Small intestine (tissue), 16 donors: ENCODE measurements at places on chromosomes 7 and 10.

DNA sequence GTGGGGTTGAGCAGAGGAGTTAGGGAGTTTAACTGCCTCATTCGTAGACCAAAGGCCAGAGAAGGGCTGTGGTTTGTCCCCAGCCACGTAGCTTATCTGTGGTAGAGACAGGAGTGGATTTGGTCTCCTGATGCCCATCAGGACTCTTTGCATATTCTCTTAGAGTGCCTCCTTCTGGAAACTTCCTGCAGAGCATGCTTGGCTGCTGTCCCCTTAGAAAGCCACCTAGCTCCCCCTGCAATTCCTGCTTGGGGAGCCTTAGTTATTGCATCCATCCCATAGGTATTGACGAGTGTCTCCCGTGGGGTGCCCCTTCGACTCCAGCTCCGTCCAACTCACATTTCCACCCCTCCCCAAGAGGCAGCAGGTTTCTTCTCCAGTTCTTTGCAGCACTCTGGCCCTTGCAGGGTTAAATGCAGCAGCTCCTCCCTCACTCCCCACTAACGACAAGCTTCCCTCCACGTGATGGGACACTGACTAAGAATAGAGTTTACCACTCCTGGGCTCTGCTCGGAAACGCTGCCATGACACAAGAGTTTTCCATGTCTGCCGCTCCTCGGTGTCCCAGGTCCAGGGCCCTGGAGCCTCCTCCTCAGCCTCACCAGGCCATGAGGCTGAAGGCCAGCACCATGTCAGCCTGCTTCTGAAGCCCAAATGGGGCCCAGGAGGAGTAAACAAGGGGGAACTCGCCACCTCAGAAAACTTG lies 147.8 kb upstream of the UNC5B start:
- no peaks in the 10 kb centered on the region for H3K4me1 ChIP-seq
- H3K4me3 ChIP-seq: no peak overlapping the region
- no peak overlapping the region for H3K27ac ChIP-seq
- DNase-seq: no peak

DNA sequence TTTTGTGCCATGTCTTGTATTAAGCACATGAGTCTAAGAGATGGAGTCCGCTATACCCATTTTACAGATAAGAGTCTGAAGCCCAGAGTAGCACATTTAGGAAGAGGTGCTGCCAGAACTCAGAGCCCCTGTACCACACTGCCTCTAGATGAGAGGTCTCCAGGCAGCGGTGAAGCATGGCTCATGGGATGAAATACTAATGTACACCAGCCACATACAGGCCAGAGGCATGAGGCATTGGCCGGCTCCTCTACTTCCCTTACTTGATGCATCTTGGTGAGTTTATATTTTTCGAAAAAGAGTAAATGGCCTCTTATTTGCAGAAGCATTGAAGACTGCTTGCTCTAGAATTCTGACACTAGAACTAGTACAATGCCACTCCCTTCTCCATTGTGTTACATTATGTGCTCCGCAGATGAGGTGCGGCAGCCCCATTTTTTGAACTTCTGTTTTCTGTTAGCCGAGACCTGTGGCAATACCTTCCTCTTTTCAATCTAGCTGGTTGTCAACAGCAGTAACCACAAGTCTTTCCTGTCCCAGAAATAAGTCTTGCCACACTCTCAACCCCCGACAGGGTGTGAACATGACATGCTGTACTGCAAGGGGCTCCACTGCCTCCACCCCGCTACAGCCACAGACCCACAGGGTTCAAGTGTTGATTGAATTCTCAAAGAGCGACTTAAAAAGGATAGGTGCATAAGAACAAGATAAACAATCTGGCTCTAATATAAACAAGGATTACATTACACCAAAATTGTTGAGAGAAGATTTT lies 145.3 kb downstream of the CELF2 start:
- H3K27ac ChIP-seq: peak overlapping the region; percentile 96
- H3K4me1 ChIP-seq: peaks cover 8% of the 10 kb centered on the region
- no peak overlapping the region for H3K4me3 ChIP-seq
- H3K27me3 ChIP-seq: peaks cover 49% of the 10 kb centered on the region
- no peaks in the 10 kb centered on the region for H3K36me3 ChIP-seq

GRCh38 chr10:25015828-25016375 lies at the start of gene ENKUR:
ENKUR (minus strand) TSS chr10:25016158; CDS start chr10:25015936, 222 bp downstream.
- no peaks in the 10 kb centered on the region for H3K27me3 ChIP-seq
- H3K27ac ChIP-seq: peak within 1 kb of the TSS; percentile 97
- peak; percentile 92 for DNase-seq
- H3K36me3 ChIP-seq: no peaks in the 10 kb centered on the region

- no peak overlapping the region for H3K4me3 ChIP-seq
- H3K4me1 ChIP-seq: no peaks in the 10 kb centered on the region
- H3K27ac ChIP-seq: no peak overlapping the region
- no peak for DNase-seq
These were observed 16.0 kb upstream of the LRRC61 start for GRCh38 chr7:150307129-150307528.

- no peak for DNase-seq
- no peak overlapping the region for H3K4me3 ChIP-seq
- H3K27ac ChIP-seq: no peak overlapping the region
- H3K36me3 ChIP-seq: no peaks in the 10 kb centered on the region
These were observed 206.5 kb downstream of the SORCS1 start for GRCh38 chr10:106957823-106958588.

- no peaks in the 10 kb centered on the region for H3K36me3 ChIP-seq
- H3K4me1 ChIP-seq: no peaks in the 10 kb centered on the region
- no peaks in the 10 kb centered on the region for H3K27me3 ChIP-seq
- DNase-seq: no peak
These were observed 376.6 kb downstream of the SORCS3 start for GRCh38 chr10:105017691-105018090.

- H3K27ac ChIP-seq: no peak overlapping the region
- H3K27me3 ChIP-seq: no peaks in the 10 kb centered on the region
- no peaks in the 10 kb centered on the region for H3K36me3 ChIP-seq
- no peaks in the 10 kb centered on the region for H3K4me1 ChIP-seq
- DNase-seq: no peak
- no peak overlapping the region for H3K4me3 ChIP-seq
These were observed 55.6 kb downstream of the SLC16A9 start for GRCh38 chr10:59654007-59654406.

DNA sequence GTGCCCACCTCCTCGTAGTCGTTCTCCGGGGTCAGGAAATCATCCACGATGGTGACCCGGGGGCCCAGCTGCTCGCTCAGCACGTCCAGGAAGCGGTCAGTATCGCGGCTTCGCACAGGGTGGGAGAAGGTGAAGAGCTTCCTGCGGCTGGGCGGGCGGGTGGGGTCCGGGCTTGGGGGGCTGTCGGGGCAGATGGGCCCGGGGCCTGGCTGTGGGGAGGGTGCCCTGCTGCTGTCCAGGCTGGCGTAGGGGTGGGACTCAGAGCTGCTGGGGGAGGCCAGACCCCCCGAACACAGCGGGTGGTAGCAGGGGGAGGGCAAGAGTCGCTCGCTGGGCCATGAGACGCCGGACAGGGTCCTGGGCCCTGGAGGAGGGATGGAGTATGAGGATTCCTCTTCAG lies 42.3 kb downstream of the GRID2IP start:
- no peak overlapping the region for H3K4me3 ChIP-seq
- no peaks in the 10 kb centered on the region for H3K27me3 ChIP-seq
- peaks cover 4% of the 10 kb centered on the region for H3K36me3 ChIP-seq
- H3K4me1 ChIP-seq: no peaks in the 10 kb centered on the region
- DNase-seq: no peak

- no peaks in the 10 kb centered on the region for H3K4me1 ChIP-seq
- no peaks in the 10 kb centered on the region for H3K27me3 ChIP-seq
- no peak overlapping the region for H3K27ac ChIP-seq
- no peaks in the 10 kb centered on the region for H3K36me3 ChIP-seq
These were observed 699.4 kb upstream of the GALNT17 start for GRCh38 chr7:70432567-70433001.

DNA sequence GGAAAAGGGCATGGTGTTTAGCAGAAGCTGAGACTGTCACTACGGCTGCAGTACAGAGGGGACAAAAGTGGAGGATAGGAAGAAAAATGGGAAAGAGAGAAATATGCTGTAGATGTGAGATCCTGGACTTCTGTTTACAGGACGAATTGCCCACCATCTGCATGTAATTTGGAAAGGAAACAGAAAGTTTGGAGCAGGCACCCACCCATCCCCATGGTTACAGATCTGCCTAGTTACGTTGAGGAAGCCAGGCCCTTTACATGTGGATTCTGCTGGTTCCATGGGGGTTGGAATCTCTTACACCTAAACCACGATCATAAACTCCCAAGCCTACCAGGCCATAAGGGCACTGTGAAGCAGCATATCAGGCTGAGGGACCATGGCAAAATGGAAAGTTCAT lies 84.3 kb downstream of the WDFY4 start:
- no peaks in the 10 kb centered on the region for H3K4me1 ChIP-seq
- H3K27me3 ChIP-seq: no peaks in the 10 kb centered on the region
- no peak for DNase-seq
- H3K27ac ChIP-seq: no peak overlapping the region
- H3K36me3 ChIP-seq: no peaks in the 10 kb centered on the region
- H3K4me3 ChIP-seq: no peak overlapping the region

DNA sequence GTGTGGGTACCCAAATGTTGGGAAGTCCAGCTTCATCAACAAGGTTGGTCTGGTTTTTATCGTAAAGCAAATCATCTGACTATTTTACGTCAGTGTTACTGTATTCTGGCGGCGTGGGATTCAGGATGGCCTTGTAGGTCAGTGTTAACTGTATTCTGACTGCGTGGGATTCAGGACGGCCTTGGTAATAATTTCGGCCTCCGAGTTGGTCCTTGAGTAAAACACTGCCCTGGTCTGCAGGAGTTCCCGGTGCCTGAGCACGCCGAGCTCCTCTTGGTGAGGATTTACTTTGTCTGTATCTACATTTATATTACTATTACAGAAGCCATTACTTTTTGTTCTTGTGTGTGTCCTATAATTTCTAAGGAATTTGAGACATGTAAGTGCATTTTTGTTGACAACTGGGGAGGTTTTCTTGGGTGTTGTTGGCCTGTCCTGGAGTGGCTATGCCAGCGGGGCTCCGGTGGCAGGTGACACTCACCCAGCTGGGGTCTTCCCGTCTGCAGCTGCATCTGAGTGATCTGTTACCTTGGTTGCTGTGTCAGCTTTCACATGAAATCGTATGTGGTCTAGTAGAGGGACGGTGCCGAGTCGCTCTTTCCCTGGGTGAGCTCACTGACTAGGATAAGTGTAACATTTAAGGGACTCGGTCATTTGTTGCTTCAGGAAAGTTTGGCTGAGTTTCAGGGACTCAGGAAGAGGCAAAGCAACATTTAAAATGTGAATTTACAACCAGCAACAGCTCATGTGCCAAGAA lies 9.2 kb downstream of the GTPBP4 start:
- no peak overlapping the region for H3K4me3 ChIP-seq
- H3K4me1 ChIP-seq: no peaks in the 10 kb centered on the region
- no peak overlapping the region for H3K27ac ChIP-seq
- H3K27me3 ChIP-seq: no peaks in the 10 kb centered on the region
- no peak for DNase-seq

GRCh38 chr7:6650086-6650485 lies 13.0 kb downstream of the ZNF316 start:
- H3K27ac ChIP-seq: no peak overlapping the region
- H3K27me3 ChIP-seq: no peaks in the 10 kb centered on the region
- peaks cover 30% of the 10 kb centered on the region for H3K36me3 ChIP-seq
- H3K4me1 ChIP-seq: no peaks in the 10 kb centered on the region

GRCh38 chr10:103480521-103480920 lies 1.5 kb upstream of the CALHM3 start:
- DNase-seq: no peak
- H3K27ac ChIP-seq: no peak overlapping the region
- no peaks in the 10 kb centered on the region for H3K4me1 ChIP-seq

DNA sequence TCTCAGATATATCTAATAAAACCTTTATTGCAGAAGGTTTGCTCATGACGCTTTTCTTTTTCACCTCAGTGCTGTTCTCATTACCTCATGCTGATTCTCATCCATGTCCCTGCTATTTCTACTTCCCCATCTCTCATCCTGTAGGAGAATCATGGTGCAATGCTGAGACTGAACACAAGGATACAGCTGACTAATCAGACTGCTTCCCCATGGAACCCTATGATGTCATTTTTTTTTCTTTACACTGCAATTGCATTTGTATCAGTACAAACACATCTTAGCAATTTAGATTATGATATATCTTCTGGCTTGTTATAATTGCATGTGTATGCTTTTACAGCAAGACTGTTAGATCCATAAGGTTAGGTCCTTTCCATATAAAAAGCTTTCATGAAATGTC lies 93.7 kb downstream of the SEMA3A start:
- DNase-seq: no peak
- H3K4me3 ChIP-seq: no peak overlapping the region
- no peak overlapping the region for H3K27ac ChIP-seq
- H3K4me1 ChIP-seq: no peaks in the 10 kb centered on the region
- H3K27me3 ChIP-seq: no peaks in the 10 kb centered on the region

- H3K4me3 ChIP-seq: no peak overlapping the region
- no peaks in the 10 kb centered on the region for H3K4me1 ChIP-seq
- H3K36me3 ChIP-seq: no peaks in the 10 kb centered on the region
- H3K27me3 ChIP-seq: peaks cover 2% of the 10 kb centered on the region
These were observed 137.6 kb upstream of the SVIL start for GRCh38 chr10:29772403-29772802.

DNA sequence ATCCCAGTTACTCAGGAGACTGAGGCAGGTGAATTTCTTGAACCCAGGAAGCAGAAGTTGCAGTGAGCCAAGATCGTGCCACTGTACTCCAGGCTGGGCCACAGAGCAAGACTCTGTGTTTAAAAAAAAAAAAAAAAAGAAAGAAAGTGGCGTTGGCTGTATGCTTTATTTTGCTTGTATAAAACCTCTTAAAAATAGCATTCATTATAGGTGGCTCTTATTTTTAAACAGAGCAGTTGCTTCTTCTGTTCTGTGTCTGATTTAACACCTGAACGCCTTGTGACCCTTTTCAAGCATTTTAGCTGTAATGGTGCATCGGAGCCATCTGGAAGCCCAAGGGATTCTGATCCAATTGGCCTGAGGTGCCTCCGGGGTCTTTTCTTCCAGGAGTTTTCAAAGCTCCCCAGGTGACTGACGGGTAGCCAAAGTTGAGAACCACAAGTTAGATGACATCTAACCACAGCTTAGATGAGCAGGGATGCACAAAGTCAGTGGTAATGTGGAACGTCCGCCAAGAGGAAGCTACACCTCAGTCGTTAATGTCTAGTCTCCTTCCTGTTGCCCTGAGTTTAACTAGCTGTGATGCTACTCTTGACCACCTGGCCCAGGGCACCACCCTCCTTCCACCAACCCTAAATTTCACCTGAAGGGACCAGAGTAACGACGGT lies 274.6 kb upstream of the KLF6 start:
- no peaks in the 10 kb centered on the region for H3K36me3 ChIP-seq
- no peak overlapping the region for H3K27ac ChIP-seq
- H3K27me3 ChIP-seq: no peaks in the 10 kb centered on the region
- peak; percentile 47 for DNase-seq
- H3K4me1 ChIP-seq: peaks cover 6% of the 10 kb centered on the region

DNA sequence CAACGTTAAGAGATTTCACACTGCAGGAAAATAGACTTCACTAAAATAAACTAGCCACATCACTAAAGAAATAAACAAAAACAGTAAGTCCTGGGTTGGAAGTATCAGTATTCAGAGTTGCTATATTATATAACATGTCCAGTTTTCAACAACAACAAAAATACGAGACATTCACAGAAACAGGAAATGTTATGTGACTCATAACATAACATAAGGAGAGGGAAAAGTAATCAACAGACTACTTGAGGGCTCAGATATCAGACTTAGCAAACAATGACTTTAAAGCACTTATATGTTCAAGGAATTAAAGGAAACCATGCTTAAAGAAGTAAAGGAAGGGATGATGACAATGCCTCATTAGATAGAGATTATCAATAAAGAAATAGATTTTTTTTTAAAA lies 73.5 kb upstream of the MKLN1 start:
- H3K27ac ChIP-seq: no peak overlapping the region
- H3K27me3 ChIP-seq: no peaks in the 10 kb centered on the region
- H3K4me1 ChIP-seq: no peaks in the 10 kb centered on the region
- H3K36me3 ChIP-seq: no peaks in the 10 kb centered on the region
